ENCODE measurements at places on chromosomes 3 and 15.

GRCh38 chr15:100580414-100580813, 21.6 kb downstream of the LINS1 start:
- no peak for DNase-seq
- peaks cover 47% of the 10 kb centered on the region for H3K4me1 ChIP-seq
- H3K27ac ChIP-seq: peak overlapping the region; percentile 76
- no peak overlapping the region for H3K4me3 ChIP-seq

GRCh38 chr15:39180030-39180429, 400.8 kb upstream of the THBS1 start:
- DNase-seq: no peak
- no peak overlapping the region for H3K27ac ChIP-seq
- no peaks in the 10 kb centered on the region for H3K4me1 ChIP-seq
- no peaks in the 10 kb centered on the region for H3K36me3 ChIP-seq
- H3K27me3 ChIP-seq: peaks cover 23% of the 10 kb centered on the region
- H3K4me3 ChIP-seq: no peak overlapping the region

DNA sequence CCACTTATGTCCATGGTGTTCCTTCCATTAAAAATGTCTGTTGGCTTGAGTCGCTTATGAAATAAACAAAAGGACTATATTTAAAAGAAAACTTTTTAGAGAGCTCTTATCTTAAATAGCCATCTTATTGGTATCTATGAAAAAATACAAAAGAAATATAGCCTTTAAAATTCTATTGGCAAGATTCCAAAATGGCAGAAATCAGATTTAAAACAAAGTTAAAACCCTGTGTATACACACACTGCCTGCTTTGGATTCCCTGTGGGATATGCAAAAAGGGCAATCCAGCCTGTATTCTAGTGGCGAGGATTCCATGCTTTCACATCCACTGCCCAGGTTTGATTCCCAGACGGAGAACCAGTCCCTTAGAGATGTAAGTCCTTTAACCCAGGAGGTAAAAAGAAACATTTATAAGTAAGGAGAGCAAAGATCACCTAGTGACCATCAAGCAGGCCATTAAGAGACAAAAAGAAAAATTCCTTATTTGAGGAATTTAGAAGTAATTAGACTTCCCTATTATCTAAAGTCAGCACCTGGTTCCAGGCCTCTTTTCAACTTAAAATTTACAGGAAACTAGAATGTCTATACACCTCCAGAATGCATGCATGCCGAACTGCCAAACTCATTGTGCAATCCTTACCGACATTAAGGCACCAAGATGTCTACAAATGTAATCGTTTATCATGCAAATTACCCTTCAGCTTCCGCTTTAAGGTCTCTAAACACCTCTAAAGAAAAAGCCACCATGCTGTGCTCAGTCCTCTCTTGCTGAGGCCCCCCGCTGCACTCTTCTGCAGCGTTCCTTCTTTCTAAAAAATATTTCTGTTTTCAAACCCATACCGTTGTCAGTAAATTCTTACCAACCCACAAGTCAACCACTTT, 69.6 kb upstream of the STRIT1 start:
- no peaks in the 10 kb centered on the region for H3K36me3 ChIP-seq
- peaks cover 6% of the 10 kb centered on the region for H3K27me3 ChIP-seq
- H3K27ac ChIP-seq: no peak overlapping the region
- H3K4me1 ChIP-seq: no peaks in the 10 kb centered on the region
- no peak for DNase-seq

DNA sequence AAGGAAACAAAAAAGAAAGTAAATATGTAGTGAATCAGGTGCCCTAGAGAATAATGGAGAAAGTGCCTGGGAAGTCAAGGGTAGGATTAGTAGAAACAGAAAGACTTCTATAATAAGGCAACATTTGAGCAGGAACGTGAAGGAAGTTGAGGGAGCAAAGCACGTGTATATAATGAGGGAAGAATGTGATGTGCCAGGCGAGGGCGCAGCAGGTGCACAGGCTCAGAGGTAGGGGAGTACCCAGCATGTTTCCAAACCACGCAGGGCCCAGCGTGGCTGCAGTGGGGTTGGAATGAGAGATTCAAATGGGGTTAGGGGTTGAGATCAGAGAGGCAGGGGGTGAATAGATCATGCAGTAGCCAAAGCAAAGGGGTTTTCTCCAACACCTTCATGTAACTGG, 91.9 kb upstream of the VGLL4 start:
- no peak overlapping the region for H3K27ac ChIP-seq
- no peaks in the 10 kb centered on the region for H3K36me3 ChIP-seq
- no peaks in the 10 kb centered on the region for H3K4me1 ChIP-seq
- no peak overlapping the region for H3K4me3 ChIP-seq
- no peak for DNase-seq
- H3K27me3 ChIP-seq: no peaks in the 10 kb centered on the region

DNA sequence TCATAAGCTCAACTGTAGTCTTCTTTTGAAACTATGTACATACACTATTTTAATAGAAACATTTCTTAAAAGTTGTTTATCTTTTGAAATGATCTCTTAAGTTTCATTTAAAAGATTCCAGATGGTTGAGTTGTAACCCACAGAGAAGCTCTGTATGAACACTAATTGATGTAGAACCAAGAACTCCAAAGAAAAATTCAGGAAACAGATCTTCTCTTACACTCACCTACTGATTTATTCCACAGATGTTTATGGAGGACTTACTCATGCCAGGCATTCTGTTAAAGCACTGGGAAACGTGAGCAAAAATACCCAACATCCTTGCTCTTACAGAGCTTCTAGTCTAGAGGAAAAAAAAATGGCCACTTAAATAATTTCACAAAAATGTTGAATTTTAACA, 551.1 kb downstream of the NAALADL2 start:
- no peaks in the 10 kb centered on the region for H3K36me3 ChIP-seq
- H3K4me3 ChIP-seq: no peak overlapping the region
- H3K27me3 ChIP-seq: no peaks in the 10 kb centered on the region
- no peaks in the 10 kb centered on the region for H3K4me1 ChIP-seq
- no peak overlapping the region for H3K27ac ChIP-seq

DNA sequence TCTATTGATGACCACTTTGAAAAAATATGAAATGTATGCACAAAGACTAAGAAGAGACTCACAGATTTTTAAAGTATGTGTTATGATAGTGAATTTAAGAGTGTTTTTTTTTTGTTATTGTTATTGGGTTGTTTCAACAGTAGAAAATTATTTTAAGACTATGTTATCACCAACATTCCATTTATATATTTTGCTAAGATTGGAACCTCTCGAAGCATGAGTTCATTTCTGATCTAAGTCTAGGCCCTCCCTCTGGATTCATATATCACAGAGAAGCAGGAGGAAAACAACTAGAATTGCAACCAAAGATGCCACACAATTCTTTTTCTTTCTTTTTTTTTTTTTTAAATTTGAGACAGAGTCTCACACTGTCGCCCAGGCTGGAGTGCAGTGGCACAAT, 46.8 kb downstream of the ITGB5 start:
- H3K36me3 ChIP-seq: no peaks in the 10 kb centered on the region
- no peaks in the 10 kb centered on the region for H3K27me3 ChIP-seq

GRCh38 chr15:31869686-31870307, 160.5 kb upstream of the CHRNA7 start:
- DNase-seq: no peak
- peaks cover 7% of the 10 kb centered on the region for H3K4me1 ChIP-seq
- H3K36me3 ChIP-seq: no peaks in the 10 kb centered on the region
- no peak overlapping the region for H3K27ac ChIP-seq
- H3K27me3 ChIP-seq: peaks cover 50% of the 10 kb centered on the region

DNA sequence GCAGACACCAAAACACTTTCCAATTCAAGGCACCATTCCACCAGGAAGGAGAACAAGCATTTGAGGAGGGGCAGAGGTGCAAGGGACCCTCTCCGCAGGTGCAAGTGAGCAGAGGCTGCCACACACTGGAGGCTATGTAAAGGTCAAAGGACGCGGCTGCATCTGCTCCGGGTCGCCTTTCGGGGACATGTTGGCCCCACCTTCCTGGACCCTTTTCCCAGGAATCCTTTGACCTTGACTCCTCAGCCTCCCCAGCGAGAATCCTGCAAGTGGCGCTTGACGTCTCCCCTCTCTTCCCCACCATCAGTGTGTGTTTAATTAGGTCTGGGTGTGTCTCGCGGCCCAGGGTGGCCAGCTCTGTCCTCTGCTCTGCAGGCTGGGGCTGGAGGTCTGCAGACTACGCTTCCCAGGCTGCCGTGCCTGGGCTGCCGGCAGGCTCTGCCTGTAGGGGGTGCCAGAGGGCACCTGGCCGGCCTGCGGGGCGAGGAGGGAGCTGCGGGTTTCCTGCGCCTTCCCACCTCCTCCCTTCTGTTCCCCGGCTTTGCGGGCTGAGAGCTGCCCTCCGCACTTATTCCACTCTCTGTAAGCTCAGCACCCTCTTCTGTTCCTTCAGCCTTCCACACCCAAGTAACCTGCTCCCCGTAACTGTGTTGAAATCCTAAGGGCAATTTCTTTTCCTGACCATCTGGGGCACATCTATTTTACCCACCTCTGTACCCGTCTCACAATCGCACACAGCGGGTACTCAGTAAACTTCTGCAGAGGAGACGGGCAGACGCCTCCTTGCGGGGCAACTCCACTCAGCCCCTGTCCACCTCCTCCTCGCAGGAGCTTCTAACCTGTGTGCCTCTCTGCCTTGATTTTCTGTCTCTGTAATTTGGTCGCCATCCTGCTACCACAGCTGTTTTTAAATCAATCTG, 129.8 kb downstream of the NSMCE3 start:
- no peaks in the 10 kb centered on the region for H3K36me3 ChIP-seq
- peaks cover 54% of the 10 kb centered on the region for H3K27me3 ChIP-seq
- H3K4me3 ChIP-seq: no peak overlapping the region
- peaks cover 5% of the 10 kb centered on the region for H3K4me1 ChIP-seq
- peak; percentile 74 for DNase-seq
- H3K27ac ChIP-seq: no peak overlapping the region

GRCh38 chr3:77039606-77040171, at the start of gene ROBO2:
Gene ROBO2, plus strand, starts transcription at chr3:77040099. Its CDS starts 687 bp downstream, at chr3:77040786.
- no peaks in the 10 kb centered on the region for H3K36me3 ChIP-seq
- H3K27ac ChIP-seq: no peak within 1 kb of the TSS
- H3K27me3 ChIP-seq: peaks cover 44% of the 10 kb centered on the region
- H3K4me1 ChIP-seq: peaks cover 2% of the 10 kb centered on the region

GRCh38 chr3:119125742-119126504, 20.0 kb upstream of the TEX55 start:
- no peak overlapping the region for H3K4me3 ChIP-seq
- H3K27ac ChIP-seq: no peak overlapping the region
- H3K4me1 ChIP-seq: no peaks in the 10 kb centered on the region
- H3K36me3 ChIP-seq: no peaks in the 10 kb centered on the region
- peaks cover 14% of the 10 kb centered on the region for H3K27me3 ChIP-seq

DNA sequence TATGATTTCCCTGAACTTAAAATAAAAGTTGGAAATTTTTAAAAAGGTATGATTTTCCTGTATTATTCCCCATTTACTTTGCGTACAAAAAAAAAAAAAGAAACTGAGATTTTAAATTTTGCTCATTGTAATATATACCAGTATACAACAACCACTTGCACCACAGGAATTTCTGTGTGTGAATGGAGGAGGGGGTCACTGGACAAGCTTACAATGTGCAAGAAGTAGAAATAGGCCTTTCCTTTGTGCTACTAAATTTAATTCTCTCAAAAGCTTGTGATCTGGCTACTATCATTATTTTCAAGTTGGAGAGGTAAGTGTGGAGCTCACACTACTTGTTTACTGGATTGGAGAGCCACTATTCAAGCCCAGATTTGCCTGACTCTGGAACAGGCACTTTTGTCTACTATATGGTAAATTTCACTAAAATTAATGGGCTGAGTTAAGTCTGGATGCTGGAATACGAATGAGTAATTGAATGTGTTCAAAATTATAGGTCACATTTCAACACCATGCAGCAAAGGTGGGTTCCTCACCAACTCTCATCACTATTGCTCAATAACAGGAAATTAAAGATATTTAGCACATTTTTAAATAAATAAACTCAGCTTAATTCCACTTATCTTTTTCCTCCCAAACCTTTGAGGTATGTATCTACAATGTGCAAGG, 148.0 kb upstream of the MBNL1 start:
- no peak for DNase-seq
- H3K4me1 ChIP-seq: peaks cover 2% of the 10 kb centered on the region
- no peaks in the 10 kb centered on the region for H3K27me3 ChIP-seq
- H3K27ac ChIP-seq: no peak overlapping the region
- no peak overlapping the region for H3K4me3 ChIP-seq

DNA sequence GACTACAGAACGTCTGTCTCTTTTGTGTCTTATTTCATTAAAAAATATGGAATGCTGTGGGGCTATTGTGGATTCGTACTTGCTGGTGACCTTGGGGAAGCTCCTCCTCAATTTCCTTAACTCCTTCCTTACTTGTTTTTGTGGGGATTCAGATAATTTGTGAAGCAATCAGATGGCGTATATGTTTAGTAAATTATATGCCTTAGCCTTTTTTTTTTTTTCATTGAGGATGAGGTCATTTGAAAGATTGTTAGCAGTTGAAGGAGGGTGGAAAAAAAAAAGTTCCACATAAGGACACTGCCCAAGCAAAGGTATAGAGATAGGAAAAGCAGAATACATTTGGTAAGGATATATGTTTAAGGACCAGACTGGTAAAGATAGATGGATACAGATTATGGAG, 3.3 kb downstream of the RNF13 start:
- H3K36me3 ChIP-seq: peaks cover 15% of the 10 kb centered on the region
- H3K27ac ChIP-seq: no peak overlapping the region
- no peak for DNase-seq
- H3K4me1 ChIP-seq: peaks cover 49% of the 10 kb centered on the region
- H3K27me3 ChIP-seq: no peaks in the 10 kb centered on the region

GRCh38 chr15:52232327-52232726, 41.1 kb upstream of the GNB5 start:
- DNase-seq: no peak
- no peak overlapping the region for H3K4me3 ChIP-seq
- peaks cover 36% of the 10 kb centered on the region for H3K4me1 ChIP-seq
- H3K27ac ChIP-seq: no peak overlapping the region

DNA sequence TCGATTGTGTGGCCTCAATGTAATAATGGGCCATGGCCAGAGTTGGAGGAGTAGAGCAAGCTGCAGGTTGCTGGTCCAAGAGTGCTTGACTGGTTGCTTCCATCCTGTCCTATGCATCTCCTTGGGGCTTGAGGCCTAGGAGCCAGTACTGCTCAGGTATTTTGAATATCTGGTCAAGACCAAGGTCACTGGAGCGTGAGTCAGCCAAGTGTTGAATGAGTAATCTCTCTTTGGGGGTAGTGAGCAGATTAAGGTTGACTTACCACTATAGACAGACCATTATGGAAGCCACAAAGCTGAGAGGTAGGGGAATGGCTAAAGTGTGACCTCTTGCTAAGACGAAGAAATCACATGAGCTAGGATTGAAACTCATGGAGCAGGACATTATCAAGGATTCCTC, 9.4 kb upstream of the PARP6 start:
- no peaks in the 10 kb centered on the region for H3K36me3 ChIP-seq
- H3K4me3 ChIP-seq: no peak overlapping the region
- no peak for DNase-seq
- H3K4me1 ChIP-seq: no peaks in the 10 kb centered on the region
- no peaks in the 10 kb centered on the region for H3K27me3 ChIP-seq

GRCh38 chr3:124845406-124845805, 41.8 kb downstream of the ITGB5 start:
- no peaks in the 10 kb centered on the region for H3K4me1 ChIP-seq
- H3K27me3 ChIP-seq: no peaks in the 10 kb centered on the region
- DNase-seq: no peak
- H3K4me3 ChIP-seq: no peak overlapping the region
- H3K36me3 ChIP-seq: no peaks in the 10 kb centered on the region
- H3K27ac ChIP-seq: no peak overlapping the region

- no peaks in the 10 kb centered on the region for H3K4me1 ChIP-seq
- no peaks in the 10 kb centered on the region for H3K36me3 ChIP-seq
- no peak overlapping the region for H3K4me3 ChIP-seq
- H3K27me3 ChIP-seq: no peaks in the 10 kb centered on the region
Observed at GRCh38 chr3:6220447-6220846, 640.5 kb upstream of the GRM7 start.

Measured in activated naive CD8-positive, alpha-beta T cell treated with anti-CD3 and anti-CD28 coated beads for 36 hours (primary cell).